Fibroblast of skin of scalp (primary cell): ENCODE measurements at places on chromosomes 3 and 15.

DNA sequence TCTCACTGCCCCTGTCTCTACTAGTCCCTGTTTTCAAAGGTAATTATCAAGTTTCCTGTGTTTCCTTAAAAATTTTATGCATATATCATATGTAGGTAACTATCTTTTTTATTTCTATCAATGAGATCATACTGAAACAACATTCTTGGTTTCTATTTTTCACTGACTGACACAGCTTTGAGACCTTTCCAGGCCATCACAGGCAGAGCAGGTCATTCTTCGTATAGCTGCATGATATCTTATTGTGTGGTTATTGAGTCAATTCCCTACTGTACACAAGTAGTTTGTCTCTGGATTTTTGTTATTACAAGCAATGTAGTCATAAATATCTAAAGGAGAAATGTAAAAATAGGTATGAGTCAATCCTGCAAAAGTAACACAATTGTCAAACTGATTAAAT, 169.6 kb downstream of the CFAP20DC start:
- peak; percentile 24 for DNase-seq

DNA sequence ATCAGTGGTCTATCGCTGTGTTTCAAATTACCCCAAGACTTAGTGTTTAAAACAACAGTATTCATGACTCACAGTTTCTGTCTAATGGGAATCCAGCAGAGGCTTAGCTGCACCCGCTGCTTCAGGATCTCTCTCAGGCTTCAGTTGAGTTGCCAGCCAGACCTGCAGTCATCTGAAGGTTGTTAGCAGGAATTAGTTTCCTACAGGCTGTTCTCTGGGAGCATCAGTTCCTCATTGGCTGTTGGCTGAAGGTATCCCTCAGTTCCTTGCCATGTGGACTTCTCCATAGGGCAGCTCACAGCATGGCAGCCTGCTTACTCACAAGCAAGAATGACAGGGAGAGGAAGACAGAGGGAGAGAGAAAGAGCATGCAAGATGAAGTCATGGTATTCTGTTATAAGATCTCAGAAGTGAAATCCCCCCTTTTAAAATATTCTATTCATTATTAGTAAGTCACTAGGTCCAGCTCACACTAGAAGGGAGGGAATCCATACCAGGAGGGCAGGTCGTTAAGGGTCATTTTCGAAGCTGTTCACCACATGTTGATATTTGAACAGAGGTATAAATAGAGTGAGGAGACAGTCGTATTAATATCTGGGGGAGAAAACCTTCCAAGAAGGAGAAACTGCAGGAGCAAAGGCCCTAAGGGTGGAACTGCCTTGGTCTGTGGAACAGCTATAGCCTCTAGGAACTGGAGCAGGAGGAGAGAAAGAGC, 473.9 kb upstream of the PPP2R3A start:
- peak; percentile 56 for DNase-seq

DNA sequence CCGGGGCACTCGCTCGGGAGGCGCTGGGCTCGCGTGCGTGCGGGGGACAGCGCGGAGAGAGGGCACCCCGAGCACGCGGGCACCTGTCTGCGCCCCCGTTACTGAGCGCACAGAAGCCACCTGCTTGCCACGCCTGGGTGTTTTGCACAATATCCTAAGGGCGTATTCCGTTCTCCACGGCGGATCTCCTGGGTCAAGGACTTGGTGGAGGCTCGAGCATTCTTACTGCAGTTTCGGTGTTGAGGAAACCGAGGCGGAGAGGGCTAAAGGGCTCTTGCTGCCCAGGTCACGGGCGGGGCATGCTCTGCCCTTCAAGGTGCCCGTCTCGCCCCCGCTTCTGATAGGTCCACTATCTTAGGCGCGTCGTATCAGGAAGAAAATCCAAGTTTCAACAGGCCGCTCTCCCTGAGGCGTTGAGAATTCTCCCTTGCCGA, 526 bp downstream of the GPD1L start:
- DNase-seq = no peak

- peak; percentile 88 for DNase-seq
Observed at GRCh38 chr3:99505646-99506269, 132.6 kb upstream of the COL8A1 start.

GRCh38 chr3:53227993-53228885, 27.6 kb downstream of the TKT start:
- DNase-seq = no peak

- no peak for DNase-seq
Observed at GRCh38 chr3:186946756-186947375, 16.5 kb downstream of the ST6GAL1 start.

DNA sequence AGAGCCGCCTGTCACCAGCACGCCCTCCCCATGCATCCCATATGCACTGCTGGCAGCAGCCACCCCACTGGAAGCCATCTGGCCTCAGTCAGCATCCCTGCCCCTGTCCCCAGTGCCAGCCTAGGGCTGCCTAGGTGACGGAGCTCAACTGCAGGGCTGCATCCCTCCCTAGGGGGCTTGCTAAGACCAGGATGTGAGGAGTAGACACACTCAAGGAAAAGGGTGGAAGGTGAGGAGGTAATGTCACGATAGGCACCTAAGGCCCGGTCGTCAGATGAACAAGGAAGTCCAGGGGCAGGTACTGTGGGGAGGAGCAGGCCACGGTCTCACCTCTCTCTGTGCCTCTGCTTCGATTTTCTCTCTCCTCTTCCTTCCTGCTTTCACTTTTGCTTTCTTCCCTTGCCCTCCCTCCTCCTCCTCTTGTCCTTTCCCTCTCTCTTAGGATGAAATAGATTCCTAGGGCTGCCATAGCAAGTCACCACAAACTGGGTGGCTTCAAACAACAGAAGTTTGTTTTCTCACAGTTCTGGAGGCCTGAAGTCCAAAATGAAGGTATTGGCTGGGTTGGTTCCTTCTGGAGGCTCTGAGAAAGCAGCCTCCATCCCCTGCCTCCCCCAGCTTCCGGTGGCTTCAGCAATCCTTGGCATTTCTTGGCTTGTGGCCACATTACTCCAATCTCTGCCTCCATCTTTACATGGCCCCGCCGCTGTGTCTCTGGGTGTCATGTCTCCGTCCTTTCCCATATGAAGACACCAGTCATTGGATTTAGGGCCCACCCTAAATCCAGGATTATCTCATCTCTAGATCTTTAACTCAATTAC, 298.3 kb downstream of the SHQ1 start:
- DNase-seq = no peak

- no peak for DNase-seq
Observed at GRCh38 chr3:34858067-34858660, 781.2 kb upstream of the ARPP21 start.

GRCh38 chr3:187017511-187018230, 87.3 kb downstream of the ST6GAL1 start:
- DNase-seq = no peak

GRCh38 chr3:123096731-123097130, 29.9 kb downstream of the PDIA5 start:
- peak; percentile 23 for DNase-seq

GRCh38 chr3:19226479-19226878, 78.2 kb downstream of the KCNH8 start:
- DNase-seq = no peak
